Endothelial cell of umbilical vein (primary cell): ENCODE measurements at places on chromosomes 6 and 20.

- DNase-seq: no peak
Measured at GRCh38 chr6:44828780-44829179, 441.3 kb downstream of the CDC5L start.

DNA sequence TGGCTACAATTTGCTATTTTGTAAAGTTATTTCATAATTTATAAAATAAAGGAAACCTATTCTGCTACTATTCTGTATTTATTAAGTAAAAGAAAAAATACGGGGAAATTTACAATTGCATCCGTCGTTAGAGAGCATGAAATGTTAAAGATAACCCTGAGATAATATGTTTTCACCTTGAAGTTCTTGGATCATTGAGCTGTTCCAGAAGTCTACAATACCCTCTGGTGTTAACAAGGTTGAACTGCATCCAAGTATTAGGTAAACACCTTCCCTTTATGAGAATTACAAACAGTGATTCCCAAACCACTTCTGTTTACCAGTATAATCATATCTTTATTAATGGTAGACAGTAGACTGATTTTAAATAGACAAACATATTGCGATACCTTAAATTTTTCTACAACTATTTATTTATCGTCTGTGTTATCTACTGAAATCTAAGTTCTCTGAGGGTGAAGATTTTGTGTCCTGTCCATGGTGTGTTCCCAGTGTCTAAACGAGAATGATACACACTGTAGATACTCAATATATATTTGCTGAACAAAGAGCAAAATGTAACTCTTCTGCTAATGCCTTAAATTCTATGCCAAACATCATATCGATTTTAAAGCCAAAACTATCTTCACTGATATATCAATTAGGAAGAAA is 28.2 kb downstream of the TBC1D32 start:
- DNase-seq: peak; percentile 54

DNA sequence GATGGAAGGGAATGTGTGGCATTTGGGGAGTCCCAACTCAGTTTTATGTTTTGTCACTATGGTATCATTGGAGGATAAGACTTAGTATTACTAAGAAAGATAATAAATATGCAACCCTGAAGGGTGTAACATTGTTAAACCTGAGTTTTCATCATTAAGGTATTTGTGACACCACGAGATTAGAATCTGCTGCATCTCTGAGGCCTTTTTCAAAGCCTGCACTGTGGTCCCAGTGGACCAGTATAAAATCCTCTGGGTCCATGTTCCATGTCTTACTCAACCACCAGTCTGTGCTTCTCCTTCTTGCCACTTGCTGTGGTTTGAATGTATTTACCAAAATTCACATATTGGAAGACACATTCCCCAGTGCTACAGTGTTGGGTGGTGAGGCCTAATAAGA is 130.6 kb downstream of the TBX18 start:
- no peak for DNase-seq

- DNase-seq: no peak
Measured at GRCh38 chr6:133183691-133184090, 57.5 kb upstream of the EYA4 start.

DNA sequence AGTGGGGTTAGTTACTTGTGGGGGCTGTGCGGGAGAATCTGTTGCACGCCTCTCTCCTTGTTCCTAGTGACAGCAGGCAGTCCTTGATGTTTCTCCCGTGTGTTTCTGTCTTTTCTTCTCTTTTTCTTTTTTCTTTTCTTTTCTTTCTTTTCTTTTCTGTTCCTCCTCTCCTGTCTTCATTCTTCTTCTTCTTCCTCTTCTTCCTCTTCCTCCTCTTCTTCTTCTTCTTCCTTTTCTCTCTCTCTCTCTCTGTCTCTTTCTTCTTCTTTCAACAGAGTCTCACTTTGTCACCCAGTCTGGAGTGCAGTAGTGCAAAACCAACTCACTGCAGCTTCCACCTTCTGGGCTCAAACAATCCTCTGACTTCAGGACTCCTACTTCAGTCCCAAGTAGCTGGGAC is 6.8 kb upstream of the AIG1 start:
- no peak for DNase-seq

DNA sequence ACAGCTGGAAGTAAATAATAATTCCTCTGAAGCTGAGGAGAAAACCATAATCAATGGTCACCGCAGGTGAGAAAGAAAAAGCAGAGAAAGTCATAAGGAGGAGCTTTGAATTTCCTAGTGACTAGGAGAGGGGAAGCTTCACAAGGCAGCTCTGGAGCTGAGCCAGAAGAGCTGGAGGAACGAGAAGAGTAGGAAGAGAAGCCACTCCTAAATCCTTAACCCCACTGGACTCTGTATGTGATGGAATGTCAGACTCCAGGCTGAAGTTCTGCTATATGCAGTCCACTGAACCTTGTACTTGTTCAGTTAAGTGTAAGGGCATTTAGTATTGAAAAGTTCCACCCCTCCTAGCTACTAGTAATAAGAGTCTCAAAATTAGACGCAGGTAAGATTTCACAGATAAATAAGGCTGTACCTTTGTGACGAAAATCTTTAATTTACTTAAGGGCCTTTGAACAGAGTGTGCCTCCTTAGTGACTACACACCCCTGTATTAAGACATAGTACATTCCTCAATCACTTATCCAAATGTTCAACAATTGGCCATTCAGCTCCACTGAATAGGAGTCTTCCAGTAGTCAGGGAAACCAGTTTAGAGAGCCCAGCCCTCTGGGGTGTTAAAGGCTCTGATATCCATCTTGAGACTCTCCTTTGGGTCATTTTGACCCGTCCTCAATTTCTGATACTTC is 71.4 kb upstream of the UFL1 start:
- no peak for DNase-seq

DNA sequence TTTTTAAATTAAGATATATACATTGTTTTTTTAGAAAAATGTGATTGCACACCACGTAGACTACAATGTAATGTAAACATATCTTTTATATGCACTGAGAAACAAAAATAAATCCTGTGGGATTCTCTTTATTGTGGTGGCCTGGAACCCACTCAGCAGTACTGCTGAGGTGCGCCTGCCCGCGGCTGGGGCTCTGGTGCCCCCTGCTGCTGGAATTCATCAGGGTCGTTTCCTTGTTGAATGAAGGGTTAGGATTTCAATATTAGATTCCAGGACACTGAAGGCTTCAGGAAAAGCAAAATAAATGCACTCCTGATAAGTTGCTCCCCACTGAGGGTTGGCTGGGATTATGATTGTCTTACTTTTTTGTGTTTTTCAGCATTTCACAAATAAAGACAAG is 175.8 kb upstream of the GGTLC1 start:
- DNase-seq: peak; percentile 45

- DNase-seq: no peak
Measured at GRCh38 chr6:129812145-129812777, 48.9 kb downstream of the TMEM244 start.

GRCh38 chr6:26550250-26550993 is 12.3 kb downstream of the HMGN4 start:
- peak; percentile 32 for DNase-seq

DNA sequence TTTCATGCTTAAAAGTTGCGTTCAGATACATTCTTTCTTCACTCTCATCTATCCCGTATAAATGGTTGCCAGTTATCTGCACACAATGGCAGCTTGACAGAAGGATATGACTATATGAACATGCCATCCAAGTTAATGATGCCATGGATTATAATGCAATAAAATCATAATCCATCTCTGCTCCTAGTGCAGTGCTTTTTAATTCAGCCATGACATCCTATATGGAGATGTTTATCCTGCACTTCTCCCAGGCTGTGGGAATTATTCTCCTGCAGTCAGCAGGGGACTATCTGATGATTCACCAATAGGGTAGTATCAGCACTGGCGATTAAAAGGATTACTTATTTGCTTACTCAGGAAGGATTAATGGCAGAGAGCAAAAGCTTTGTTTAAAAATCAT is 273.8 kb downstream of the SAMD5 start:
- peak; percentile 63 for DNase-seq

- no peak for DNase-seq
Measured at GRCh38 chr6:128757961-128758360, 125.0 kb upstream of the LAMA2 start.

DNA sequence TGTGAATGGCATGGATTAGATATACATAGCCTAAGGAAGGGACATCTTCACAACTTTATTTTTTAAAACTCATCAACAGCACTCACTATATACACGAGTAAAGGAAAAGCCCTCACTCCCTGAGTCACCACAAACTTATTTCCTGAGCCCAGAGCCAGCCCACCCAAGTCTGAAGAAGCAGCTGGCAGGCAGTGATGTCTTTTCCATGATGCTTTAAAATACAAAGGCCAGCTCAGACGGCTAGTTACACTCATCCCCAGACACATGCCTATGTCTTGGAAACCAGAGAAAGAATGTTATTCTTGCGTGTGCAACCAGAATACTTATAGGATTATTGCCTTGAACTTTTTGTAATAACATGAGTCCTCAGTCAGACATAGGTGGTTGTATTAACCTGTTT is 114.4 kb downstream of the ADGRG6 start:
- peak; percentile 93 for DNase-seq

GRCh38 chr6:71393471-71393870 is 104.9 kb downstream of the OGFRL1 start:
- DNase-seq: peak; percentile 85

DNA sequence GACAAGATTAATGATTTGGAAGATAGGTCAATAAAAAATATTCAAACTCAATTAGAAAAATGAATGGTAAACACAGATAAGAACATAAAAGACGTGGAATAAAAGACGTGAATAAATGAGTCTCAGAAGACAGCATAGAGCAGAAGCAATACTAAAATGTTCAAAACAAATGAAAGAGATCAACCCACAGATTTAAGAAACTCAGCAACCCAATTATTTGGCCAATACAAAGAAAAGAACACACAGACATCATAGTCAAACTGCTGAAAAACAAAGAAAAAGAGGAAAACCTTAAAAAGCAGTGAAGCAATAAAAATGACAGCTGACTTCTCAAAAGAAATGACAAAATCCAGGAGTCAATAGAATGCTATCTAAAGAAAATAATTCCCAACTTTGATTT is 14.9 kb downstream of the TTI1 start:
- no peak for DNase-seq

- DNase-seq: peak; percentile 61
Measured at GRCh38 chr6:85460921-85461797, 11.3 kb downstream of the NT5E start.
